ENCODE measurements at places on chromosomes 7 and 10.

DNA sequence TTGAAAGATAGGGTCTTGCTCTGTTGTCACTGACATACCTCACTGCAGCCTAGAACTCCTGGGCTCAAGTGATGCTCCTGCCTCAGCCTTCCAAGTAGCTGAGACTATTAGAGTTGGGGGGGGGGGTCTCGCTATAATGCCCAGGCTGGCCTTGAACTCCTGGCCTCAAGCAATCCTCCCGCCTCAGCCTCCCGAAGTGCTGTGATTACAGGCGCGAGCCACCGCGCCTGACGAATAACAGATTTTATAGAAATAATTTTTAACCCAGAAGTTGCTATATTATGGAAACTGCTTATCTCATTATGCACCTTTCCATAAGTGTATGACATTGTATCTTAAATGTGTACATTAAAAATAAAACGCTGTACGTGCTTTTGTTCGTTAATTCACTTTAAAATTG lies 846 bp downstream of the ANKRD26 start:
- DNase-seq, result no peak

DNA sequence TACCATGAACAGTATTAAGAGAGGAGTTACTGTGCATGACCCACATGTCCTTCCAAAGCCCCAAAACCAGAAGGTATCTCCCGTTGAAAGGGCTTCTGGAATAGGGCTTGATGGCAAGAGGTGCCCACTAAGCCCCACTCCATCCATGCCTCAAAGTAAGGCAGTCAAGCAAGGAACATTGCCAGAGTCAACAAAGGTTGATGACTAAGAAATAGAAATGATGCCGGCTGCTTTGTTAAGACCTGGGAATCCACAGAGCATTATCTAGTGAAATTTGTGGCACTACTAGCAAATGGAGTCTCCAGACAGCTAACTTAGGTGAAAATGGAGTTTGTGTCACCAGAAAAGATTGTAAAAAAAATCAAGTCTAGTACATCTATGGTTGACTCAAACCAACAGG lies 6.2 kb downstream of the SFR1 start:
- no peak for DNase-seq

- DNase-seq, result no peak
Observed at GRCh38 chr10:129970465-129971364, 6.6 kb upstream of the EBF3 start.

DNA sequence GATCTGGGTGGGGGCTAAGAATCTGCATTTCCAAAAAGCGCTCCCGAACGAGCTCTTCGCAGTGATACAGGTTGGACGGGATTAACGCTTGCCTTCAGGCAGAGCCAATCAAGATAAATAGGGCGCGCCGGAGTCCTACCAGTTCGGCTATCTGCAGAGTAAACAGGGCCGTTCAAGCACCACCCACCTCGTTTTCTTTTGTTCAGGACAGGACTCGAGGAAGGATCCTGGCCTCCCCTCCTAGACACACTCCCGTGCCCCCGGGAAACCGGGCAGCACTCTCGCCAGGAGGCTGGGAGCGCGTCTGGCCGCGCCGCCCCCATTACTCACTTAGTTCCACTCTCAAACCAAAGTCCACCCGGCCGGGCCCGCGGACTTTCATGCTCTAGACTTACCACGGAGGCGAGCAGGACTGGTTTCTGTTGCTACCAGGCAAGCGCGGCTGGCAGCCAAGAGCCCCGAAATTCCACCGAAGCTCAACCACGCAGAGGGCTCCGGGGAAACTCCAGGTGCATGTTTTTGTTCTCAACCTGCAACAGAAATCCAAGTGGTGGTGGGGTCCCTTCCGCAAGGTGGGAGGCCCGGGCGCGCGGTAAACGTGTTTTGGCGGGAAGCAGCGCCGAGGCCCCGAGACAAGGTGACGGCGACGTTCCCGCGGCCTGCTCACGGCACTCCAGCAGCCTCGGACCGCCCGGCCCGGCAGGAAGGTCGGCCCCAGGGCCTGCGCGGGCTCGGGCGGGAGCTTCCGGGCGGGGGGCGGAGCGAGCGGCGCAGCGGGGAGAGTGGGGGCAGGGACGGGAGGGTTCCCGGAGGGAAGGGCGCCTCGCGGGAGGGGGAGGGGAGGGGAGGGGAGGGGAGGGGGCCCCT lies 12.7 kb downstream of the HNRNPF start:
- DNase-seq, result peak; percentile 76

GRCh38 chr7:28473571-28474281 lies 61.4 kb downstream of the CREB5 start:
- no peak for DNase-seq

DNA sequence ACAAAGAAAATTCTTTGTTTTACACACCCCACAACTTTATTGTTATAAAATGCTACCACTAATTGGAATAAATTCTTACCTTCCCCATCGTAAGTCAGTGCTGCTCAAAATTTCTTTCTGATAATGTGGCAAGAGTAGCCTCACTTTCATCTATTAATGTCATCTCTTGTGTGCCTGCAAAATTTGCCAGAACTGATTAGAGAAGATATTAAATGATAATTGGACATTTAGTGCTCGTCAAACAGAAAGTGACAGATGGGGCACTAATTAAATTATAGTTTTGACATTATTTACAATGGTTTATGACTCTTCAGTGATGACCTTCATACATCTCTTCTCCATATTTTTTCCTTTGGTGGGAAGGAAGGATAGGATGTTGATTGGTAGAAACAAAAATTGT lies 690.9 kb downstream of the NXPH1 start:
- no peak for DNase-seq

DNA sequence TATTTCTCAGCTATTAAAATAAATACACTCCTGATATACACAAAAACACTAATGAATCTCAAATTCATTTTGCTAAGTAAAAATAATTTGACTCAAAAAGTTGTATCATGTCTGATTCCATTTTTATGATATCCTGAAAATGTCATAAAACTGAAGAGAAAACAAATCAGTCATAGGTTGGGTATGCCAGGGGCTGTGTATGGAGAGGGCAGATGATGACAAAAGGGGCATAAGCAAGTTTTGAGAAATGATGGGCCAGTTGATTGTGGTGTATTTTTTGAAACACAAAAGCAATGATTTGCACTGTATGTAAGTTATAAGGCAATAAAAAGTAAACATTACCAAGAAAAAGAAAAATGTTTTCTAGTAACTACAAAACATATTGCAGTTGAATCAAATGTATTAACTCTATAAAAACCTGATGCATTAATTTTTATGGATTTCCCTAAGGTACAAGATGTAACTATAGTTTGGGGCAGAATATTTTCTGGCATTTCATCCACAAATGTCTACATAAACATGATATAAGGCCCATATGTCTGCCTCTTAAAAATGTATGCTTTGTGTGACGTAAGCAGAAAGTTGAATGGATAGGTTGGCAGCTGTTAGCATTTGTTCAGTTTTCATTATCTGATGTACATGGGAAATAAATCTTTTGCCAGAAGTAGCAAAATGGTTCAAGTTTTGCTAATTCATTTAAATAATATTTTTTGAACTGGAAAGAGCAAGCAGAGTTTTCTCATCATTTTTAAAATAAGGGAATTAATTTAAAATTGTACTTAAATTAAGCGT lies 35.1 kb upstream of the ING3 start:
- DNase-seq, result no peak

GRCh38 chr10:8033812-8034465 lies 20.5 kb upstream of the GATA3 start:
- DNase-seq, result no peak

GRCh38 chr10:103837370-103838069 lies 17.9 kb downstream of the SH3PXD2A start:
- no peak for DNase-seq

DNA sequence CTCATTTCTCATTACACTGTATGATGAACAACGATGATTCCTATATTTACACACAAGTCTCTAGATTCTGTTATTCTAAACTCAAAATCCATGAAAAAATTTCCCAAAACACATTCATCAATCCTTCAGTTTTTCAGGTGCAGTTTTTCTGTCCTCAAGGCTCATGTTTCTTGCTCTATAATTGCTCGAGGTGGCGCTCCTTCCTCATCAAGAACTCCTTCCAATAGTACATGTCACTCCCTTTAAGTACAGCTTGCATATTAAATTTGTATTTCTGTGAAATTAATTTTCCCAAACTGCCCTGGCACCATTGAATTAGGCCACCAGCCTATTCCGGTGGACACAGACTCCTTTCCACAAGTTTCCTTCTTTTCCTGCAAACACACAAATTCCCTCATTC lies 188.7 kb upstream of the MINDY3 start:
- DNase-seq, result no peak

- DNase-seq, result peak; percentile 34
Observed at GRCh38 chr10:132679217-132679595, 106.7 kb downstream of the NKX6-2 start.

GRCh38 chr7:37912756-37913155 lies 3.9 kb downstream of the SFRP4 start:
- no peak for DNase-seq

GRCh38 chr10:124705381-124705740 lies 38.8 kb downstream of the FAM53B start:
- no peak for DNase-seq

- no peak for DNase-seq
Observed at GRCh38 chr10:117860823-117861222, 185.9 kb downstream of the RAB11FIP2 start.

DNA sequence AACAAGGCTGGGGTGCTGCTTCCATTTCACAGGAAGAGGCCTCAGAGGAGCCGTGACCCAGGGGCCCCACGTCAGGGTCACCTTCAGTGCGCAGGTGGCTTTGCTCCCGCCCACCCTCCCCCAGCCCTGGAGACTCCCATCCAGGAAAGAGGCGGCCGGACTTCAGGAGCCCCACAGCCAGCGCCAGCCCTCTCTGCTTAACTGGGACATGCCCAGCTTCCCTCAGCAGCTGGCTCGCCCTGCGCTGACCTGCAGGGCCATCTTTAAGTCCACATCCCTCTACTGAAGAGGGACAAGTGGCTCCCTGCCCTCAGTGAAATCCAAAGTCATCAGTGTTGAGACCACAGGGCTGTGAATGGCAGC lies 141.9 kb upstream of the PPP2R2D start:
- DNase-seq, result no peak

DNA sequence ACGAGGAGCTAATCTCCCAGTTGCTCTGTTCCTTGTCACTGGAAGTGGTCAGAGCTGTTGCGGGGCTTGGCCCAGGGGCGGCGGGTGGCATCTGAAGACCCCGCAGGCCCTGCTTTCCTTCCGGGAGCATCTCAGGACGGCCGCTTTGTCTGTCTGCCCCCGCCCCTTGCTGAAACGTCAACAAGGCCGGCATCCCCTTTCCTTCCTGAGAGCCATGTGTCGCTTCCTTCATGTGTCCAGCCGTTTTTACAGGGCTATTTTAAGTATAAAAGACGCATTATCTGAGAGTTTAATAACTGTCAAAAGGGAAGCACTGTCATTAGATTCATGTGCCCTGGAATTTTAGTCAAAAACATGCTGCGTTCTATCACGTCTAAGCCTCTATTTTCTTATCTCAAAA lies 110.4 kb downstream of the CUX1 start:
- no peak for DNase-seq

- DNase-seq, result peak; percentile 54
Observed at GRCh38 chr10:48464871-48465736, 139.8 kb downstream of the ARHGAP22 start.

Data from RWPE2 (cell line).